ENCODE measurements at places on chromosomes 2 and 18.

GRCh38 chr2:209767316-209767715 is 4.3 kb upstream of the UNC80 start:
- no peak for DNase-seq

GRCh38 chr2:169562519-169562918 is 11.1 kb downstream of the FASTKD1 start:
- DNase-seq, result no peak

GRCh38 chr2:61378281-61378680 is 92.6 kb downstream of the USP34 start:
- DNase-seq, result no peak

DNA sequence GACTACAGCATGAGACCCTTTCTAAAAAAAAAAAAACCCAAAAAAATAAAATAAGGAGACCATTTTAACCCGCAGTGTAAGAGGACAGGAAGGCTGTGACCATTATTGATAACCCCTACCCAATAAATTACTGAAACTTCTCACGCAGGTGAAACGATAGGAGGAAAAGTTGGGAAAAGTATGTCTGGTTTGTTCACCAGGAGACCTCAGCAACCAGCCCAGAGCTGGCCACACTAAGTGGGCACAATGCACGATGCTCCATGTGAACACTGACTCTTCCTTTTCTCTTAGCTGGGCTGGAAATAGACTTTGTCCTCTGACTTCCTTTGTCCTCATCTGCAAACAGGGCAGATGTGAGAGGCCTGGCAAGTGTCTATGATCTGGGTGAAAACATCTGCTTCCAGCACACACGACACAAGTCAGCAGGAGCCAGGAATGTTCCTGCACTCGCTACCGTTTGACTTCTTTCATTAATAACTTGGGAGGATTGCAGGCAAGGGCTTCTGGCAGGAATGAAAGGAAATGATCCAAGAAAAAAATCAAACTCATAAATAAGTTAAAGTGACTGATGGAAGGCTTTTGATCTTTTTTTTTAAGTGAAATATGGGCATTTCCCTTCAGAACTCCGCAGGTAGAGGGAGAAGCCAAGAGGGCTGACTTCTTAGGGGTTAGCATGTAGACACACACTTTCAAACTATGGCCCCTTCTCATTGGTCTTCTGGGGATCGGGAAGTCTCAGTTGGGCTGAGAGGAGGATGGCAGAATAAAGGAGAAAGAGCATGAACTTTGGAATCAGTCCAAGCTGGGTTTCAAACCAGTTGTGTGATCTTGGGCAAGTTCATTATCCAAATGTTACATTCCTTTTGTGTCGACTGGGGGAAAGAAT is 137.4 kb upstream of the MYCN start:
- peak; percentile 16 for DNase-seq

DNA sequence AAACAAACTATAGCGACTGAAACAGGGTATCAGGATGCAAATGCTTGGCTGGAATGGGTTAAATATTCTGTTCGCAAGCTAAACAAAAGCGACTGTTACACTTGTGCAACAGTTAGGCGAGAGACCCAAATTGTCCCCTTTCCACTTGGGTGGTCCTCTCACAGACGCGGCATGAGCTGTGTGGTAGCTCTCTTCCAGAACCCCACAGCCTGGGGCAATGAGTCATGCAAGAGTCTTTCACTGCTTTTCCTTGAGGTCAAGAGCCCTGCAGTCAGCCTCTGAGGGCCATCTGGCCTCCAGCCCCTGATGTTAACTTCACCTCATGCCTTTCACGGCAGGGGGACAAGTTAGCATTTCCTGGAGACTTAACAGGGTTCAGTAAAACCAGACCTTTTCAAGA is 25.7 kb downstream of the SULT1C4 start:
- DNase-seq, result no peak

GRCh38 chr2:55010149-55010591 is 40.1 kb downstream of the RTN4 start:
- DNase-seq, result peak; percentile 22

DNA sequence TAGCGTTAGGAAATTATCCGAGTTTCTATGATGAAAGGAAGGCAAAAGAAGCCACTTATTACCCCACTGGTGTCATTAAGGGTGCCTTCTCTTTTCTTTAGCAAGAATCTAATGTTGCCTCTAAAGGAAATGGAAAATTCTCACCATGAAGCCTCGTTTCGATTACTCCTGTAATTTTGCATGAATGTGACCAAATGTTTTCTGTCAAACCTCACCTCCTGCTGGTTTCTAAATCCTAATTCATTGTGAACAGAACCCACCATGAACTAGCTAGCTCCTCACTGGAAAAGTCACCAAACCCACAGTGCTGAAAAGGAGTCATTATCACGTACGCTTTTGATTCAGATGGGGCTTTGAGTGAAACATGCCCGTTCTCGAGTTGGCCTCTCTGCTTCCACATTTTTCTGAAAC is 119.9 kb downstream of the COPS8 start:
- DNase-seq, result no peak

DNA sequence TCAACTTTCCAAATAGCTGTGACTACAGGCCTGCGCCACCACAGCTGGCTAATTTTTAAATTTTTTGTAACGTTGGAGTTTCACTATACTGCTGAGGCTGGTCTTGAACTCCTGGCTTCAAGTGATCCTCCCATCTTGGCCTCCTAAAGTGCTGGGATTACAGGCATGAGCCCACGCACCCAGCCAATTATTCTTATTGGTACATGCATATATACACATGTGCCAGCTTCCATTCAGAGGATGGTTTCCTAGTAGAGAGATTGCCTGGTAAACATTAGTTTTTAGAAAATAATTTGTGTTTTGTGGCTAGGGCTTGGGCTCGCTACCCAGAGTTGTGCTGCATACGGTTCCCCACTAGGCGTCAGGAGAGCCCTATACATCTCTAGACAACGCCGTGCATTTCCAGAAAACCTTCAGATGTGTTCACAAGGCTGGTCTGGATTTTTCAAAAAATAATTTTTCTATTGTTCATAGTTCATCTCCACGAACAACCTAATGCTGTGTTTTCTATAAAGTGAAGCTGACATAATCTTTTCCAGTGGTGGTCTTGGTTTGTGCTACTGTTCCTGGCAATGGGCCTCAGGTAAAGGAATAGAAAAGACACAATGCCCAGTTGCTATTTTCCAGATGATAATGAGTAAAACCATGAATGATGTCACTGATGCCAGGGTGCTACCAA is 14.6 kb upstream of the AFG3L2 start:
- DNase-seq, result peak; percentile 27

DNA sequence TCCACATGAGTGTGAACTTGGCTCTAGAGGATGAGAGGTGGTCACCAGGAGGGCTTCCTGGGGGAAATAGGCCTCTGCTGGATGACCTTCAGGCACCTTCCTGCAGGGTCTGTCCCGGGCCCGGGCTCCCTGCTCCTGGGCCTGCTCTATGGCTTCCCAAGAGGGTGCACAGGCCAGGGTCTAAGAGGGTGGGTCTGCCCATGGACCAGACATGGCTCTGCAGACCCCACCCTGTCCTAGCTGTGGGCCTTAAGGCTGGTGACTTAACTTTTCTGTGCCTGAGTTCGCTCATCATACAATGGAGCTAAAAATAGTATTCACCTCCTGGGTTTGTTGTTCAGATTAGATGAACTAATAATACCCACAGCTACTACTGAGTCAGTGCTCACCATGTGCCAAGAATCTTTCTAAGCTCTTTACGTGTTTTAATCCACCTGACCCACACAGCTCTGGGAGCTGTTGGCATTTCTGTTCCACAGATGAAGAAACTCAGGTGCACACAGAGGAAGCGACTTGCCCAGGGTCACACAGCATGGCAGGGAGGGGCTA is 14.4 kb downstream of the INHBB start:
- no peak for DNase-seq

GRCh38 chr2:144702051-144702450 is 182.1 kb upstream of the ZEB2 start:
- no peak for DNase-seq

- no peak for DNase-seq
These were observed 281.0 kb downstream of the SRBD1 start for GRCh38 chr2:45330108-45330507.

- no peak for DNase-seq
These were observed 48.9 kb downstream of the CDC42EP3 start for GRCh38 chr2:37622450-37623100.

- DNase-seq, result no peak
These were observed 2.9 kb upstream of the ADCYAP1 start for GRCh38 chr18:901761-902160.

GRCh38 chr2:46984642-46985476 is 69.3 kb upstream of the MCFD2 start:
- DNase-seq, result peak; percentile 29

- no peak for DNase-seq
These were observed 40.7 kb downstream of the TMEM163 start for GRCh38 chr2:134677856-134678756.

DNA sequence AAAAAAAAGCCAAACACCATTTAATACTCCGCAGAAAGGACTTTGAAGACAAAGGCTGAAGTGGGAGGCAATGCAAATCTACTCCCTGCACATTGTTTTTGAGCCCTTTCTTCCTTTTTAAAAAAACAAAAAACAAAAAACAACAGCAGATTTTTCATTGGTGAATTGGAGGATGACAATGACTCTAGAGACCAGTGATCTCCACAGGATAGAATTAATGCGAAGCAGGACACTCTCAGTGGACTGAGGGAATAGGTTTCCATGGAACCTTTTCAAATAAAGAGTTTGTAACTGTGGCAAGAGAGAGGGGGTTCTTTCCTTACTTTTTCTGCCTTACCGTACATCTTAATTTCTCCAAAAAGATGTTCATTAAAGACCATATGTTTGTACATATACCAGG is 371.0 kb downstream of the MEIS1 start:
- DNase-seq, result no peak

- DNase-seq, result no peak
These were observed 238.7 kb downstream of the TFCP2L1 start for GRCh38 chr2:121046335-121046734.

- DNase-seq, result no peak
These were observed 97.7 kb downstream of the CPS1 start for GRCh38 chr2:210654091-210654490.

DNA sequence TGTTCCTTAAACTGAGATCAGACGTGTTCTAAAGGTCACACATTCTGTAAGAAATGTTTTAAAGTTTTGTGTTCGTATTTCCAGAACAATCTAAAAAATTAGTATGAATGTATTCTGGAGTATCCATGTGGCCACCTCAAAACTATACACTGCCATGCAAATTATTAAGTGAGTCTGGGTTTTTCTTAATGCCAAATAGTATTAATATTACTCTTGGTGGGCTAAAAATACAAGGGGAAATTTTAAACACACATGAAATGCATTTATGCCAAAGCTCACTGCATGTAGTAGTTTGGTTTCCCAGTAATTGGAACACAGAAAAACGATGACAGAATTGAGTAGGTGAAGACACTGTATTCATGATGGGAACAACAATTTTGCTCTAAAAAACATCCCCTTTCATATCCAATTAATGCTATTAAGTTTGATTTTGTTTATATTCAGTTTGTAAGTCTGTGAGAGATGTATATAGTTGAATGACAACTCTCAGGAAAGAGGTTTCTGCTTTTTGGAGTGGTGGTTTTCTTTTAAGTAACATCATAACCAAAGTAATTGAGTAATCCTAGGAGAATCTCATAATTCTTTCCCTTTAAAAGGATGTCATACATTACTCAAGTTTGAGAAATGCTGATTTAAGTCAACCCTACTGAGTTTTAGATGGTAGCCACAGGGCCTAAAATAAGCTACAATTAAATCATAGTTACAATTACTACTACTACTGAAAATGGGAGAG is 75.7 kb upstream of the CDCA7 start:
- DNase-seq, result no peak

DNA sequence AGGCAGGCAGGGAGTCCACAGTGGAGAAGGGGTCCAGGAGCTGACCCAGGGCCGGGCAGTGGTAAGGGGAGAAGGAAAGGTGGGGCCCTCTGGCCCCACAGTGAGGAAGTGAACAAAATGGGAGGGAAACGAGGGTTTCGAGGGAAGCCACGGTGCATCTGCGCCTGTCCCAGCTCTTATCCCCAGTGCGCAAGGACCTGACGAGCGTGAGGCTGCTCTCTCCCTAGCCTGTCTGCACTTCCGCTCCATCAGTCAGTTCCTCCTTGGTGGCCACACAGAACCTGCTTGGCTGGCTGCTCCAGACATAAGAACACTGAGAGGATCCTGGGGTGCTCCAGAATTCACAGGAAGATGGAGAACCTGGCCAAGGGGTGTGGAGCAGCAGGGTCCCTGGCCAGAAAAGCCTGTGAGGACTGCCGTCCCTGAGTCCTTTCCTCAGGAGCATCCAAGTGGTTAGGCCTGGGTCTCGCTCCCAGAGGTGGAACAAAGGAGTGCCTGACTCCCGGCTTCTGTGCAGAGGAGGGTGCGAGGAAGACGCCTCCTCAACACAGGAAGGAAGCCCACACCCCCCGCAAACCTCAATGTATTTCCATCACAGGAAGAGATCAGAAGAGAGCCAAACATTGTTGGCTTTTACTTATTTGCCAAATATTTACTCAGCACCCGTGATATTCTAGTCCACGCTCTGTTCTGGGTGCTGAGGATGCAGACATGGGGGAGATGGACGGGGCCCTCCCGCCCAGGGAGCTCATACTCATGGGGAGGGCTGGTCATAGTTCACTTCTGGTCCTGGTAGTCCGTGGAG is 43.7 kb upstream of the SEMA4C start:
- DNase-seq, result no peak

GRCh38 chr18:2306606-2307005 is 264.7 kb downstream of the METTL4 start:
- DNase-seq, result no peak

DNA sequence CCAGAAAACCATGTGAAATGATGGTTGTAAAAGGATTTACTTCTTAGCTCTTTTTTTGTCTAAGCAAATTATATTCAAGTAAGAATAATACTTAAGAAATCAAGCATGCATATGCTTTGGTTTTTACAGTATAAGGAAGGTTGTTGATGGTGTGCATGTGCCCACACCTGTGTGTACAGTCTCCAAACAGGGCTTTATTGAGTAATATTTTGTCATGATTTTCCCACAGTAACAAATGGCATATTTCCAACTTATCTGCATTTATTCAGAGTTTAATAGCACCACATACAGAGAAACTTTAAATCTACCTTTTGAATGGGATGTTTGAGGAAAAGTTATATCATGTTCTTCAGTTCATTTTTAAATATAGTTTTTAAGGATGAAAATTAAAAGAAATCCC is 76.5 kb upstream of the DSG1 start:
- no peak for DNase-seq

- peak; percentile 80 for DNase-seq
These were observed 58.2 kb downstream of the HS6ST1 start for GRCh38 chr2:128260239-128261138.

- no peak for DNase-seq
These were observed 3.9 kb upstream of the KLHL29 start for GRCh38 chr2:23381084-23381483.

DNA sequence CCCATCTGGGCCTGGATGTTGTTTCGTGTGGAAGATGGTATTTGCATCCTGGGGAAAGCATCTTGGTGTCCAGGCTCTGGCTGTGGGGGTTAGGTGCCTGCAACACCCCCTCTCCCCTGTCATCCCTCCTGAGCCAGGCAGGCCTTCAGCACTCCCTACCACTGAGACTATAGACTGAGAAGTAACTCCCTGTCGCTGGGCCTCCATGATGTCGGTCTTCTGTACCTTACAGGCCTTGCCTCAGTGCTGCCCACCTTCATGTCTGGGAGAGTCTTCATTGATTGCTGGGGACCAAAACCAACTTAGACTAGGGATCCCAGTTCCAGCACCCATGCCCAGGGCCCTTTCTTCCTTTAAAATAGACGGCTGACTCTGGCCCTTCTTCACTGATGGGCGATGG is 33.1 kb upstream of the DNMT3A start:
- DNase-seq, result no peak
